Activated T-helper 2 cell treated with anti-CD3 and anti-CD28 coated beads, Interferon-gamma antibody, Interleukin-2, Interleukin-4, amounts not matched to agents 10 μg/mL and 5 μg/mL and 100 μg/mL, durations not matched to agents 14 hours and 24 hours and 36 hours (primary cell): ENCODE measurements at places on chromosomes 16 and 17.

DNA sequence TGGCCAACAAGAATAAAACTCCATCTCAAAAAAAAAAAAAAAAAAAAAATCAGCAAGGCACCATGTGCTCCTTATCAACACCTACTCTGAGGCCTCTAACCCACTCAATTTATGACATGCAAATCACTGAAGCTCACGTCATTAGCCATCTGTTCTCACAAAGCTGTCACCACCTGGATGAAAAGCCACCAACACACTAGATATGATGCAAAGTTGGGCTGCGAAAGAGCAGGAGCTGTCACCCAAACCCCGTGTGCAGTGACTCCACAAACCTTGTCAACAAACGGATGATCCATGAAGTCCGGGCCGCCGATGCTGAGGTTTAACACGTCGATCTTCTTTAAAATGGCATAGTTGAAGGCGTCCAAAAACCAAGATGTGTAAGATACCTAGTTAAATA, 25.3 kb downstream of the MBTPS1 start:
- DNase-seq: no peak

DNA sequence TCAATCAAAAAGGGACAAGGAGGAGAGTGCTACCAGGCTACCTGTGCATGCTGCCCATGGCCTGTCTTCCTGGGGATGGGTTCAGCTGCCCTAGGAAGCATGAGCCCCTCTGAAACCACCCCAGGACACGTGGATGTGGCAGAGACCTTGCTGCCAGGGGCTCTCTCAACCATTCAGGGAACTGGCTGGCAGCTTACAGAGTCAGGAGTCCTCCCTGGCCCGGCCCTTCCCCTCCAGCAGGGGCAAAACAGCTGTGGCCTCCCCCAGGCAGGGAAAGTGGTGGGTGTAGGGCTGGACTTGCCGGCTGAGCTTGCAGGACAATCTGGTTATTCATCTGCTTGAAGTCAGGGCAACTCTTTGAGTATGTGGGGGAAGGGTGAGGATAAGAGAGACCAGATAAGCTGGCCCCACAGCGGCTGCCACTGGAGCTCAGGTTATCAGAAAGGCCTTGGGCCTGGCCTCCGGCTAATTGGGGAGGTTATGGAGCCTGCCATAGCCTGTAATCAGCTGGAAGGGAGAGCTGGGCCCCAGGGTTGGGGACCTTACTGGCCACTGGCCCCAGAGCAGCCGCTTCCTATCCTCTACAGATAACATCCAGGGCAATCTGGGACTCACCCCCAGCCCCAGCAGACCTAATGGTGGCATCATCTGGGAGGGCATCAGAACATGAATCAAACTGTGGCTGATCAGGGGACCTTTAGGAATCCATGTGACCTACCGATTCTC, 5.6 kb upstream of the TBX2 start:
- DNase-seq: no peak

- DNase-seq: no peak
These were observed 47.6 kb downstream of the NUP93 start for GRCh38 chr16:56777482-56777881.

- no peak for DNase-seq
These were observed 35.9 kb downstream of the HSBP1 start for GRCh38 chr16:83843657-83844056.

GRCh38 chr16:76389126-76389525, 111.9 kb downstream of the CNTNAP4 start:
- DNase-seq: no peak

DNA sequence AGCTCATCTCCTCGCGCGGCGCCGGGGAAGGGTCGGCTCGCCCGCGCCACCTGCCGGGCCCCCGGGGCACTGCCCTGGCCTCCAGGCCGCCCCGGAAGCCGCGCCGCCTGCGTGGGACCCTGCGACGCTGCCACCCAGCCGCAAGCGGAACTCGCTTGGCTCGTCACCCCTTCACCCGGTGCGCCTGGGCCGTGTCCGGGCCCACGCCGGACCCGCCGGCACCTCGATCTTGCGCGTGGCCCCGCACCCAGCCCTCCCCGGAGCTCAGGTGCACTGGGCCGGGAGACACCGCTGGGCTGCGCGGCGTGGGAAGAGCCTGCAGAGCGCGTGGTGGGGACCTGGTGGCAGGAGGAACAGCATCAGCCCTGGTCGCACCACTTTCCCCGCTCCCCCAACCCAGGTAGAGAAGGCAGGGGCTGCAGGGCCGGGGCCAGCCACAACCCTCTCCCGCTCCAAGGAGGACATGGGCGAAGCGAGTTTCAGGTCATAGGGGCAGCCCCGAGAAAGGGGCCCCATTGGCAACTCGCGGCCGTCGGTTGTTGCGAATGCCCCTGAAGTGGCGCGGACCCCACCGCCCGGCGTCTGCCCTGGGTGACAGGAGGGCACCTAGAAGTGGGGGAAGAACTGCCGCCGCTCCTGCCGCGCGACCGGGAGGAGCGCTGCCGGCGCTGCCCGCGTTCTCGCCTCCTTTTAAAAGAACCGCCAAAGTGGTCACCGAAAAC, 363 bp upstream of the MIF4GD start:
- DNase-seq: peak; percentile 87

DNA sequence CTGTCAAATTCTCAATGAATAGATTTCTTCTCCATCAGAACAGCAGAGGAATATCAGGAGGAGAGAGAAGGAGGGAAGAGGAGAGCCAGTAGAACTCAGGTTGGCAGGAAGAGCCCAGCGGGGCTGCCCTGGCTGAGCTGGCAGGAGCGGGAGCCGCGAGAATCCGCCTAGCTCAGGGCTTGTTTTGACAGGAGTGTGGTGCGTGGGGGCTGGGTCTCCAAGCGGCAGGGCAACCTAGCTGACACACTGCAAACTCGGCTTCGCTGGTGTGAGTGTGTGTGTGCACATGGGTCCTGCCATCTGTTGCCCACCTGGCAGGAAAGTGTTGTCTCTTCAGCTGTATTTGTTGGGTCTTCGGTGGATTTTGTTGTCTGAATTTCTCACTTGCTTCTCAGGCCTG, 27.9 kb upstream of the BCAR1 start:
- DNase-seq: no peak

GRCh38 chr16:57516176-57516725, 20.1 kb downstream of the CCDC102A start:
- DNase-seq: no peak
